ENCODE measurements at places on chromosomes 5 and 9.

GRCh38 chr9:92735636-92736562, 28.7 kb downstream of the BICD2 start:
- DNase-seq, result no peak

DNA sequence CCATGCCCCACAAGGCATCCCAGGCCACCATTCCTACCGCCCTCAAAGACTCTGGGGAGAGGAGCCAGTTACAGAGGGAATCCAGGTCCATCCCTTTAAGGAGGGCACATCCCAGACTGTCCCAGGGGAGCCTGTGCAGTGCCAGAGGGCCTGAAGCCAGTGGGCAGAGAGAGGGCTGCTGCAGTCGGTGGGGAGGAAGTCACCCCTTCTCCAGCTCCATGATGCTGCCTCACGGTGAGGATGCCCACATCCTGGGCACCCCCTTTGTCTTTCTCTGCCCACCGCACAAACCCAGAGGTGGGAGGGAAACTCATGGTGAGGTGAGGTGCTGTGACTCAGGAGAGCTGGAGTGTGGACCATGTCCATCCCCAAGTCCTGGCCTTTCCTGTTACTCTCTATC, 26.2 kb upstream of the ANKRD33B start:
- no peak for DNase-seq

DNA sequence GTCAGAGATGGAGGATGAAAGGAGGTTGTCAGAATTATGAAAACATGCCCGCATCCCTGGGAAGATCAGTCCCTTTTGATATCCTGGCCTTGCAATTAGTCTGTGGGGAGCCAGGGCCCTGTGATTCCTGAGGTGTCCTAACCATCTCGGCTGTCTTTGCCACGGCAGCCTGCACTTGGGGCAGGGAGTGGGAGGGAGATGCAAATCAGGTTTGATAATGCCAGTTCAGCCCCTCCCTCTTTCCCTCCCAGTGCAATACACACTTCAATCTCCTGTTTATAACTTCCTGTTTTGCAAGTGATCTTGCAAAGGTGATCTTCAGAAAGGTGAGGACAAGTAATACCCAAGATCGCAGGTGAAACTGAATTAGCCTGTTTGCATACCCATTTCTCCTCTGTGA, 114.0 kb upstream of the ALDH1B1 start:
- DNase-seq, result no peak

GRCh38 chr5:154830596-154830995, 19.8 kb downstream of the FAXDC2 start:
- no peak for DNase-seq

DNA sequence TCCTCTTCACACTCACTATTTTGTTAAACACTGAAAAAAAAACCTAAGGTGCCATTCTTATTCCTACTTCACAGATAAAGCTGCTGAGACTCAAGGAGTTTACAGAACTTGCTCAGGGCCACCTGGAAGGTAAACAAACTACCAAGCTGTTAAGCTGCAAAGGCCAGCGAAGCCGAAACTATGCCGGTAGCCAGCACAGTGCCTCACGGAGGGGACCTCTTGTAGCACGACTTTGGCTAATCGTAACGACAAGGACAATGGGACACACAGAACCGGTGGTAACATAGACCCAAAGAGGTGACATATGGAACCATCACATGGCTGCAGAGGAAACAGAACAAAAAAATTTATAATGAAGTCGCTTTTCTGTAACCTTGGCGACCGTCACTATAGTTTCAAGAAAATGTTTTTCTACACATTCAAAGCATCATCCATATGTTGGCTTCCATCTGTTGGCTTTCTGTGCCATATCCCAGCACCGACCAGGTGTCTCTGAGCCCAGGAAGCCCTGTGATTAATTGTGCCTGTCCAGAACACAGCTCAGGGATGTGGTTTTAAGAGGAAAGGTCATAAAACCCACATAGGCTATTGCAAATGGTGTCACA, 60.3 kb downstream of the S1PR3 start:
- no peak for DNase-seq

DNA sequence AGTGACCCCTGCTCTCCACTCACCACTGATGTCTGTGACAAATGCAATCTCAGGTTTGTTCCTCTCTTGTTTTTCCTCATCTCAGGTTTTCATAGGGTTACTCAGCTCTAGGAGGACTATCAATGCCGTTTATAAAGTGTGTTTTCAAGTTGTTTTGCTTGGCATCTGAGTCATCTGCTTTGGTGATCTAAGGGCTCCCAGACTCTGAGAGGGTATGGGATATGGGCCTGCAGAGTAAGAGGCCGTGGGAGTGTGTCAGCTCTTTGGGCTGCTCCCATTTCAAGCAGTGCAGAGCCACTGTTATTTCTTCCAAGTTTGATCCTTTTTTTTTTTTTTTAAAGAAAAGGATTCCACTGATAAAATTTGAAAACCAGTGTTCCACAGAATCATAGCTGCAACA, 46.3 kb downstream of the NNT start:
- DNase-seq, result no peak
